CMK (cell line): ENCODE measurements at places on chromosomes 1 and 21.

GRCh38 chr1:41455479-41456332 is 28.8 kb downstream of the EDN2 start:
- no peak for DNase-seq

- DNase-seq: no peak
Observed at GRCh38 chr1:40439247-40439646, 11.0 kb upstream of the ZFP69B start.

- no peak for DNase-seq
Observed at GRCh38 chr1:238484121-238484520, 593.4 kb upstream of the ZP4 start.

DNA sequence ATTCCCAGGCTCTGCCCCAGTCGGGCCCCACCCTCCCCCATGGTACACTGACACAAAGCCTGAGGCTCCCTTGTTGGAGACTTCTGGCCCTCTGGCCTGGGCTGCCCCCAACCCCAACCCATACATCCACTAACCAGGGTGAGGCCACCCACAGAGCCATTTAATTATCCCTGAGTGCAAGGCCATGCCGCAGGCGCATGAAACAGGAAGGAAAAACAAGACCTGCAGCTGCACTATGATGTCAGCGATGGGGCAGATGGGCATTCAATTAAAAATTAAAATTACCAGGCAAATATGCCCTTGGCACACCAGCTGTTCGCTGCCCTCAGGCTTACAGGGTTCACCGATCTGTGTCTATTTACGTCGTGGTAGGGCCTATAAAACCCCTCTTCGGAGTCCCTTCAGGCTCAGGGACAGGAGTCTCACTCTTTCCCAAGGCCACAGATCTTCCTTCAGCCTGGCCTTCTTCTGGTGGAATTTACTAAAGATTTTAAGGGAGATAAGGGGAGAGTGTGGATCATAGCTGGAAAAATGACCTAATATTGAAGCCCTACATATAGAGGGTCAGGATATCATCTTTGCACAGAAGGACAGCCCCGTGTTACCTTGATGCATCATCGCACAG is 29.6 kb upstream of the RGS16 start:
- DNase-seq: no peak

- DNase-seq: no peak
Observed at GRCh38 chr21:29366532-29366931, 67.8 kb downstream of the BACH1 start.

GRCh38 chr1:201259476-201260235 is 23.6 kb upstream of the PKP1 start:
- no peak for DNase-seq
